Aorta (tissue), 5 donors: ENCODE measurements at places on chromosomes 5 and 9. TPM values are rescaled to one million over a fixed set of nuclear protein-coding genes. Genes with fewer than 3 reads are reported as not detected.

Gene GDA
- not detected for total RNA-seq

Gene SOX30
- not detected for total RNA-seq

Gene DMRTA1
- total RNA-seq, result 0.39 TPM

Gene IFNK
- not detected for total RNA-seq

Gene MYORG
- total RNA-seq, result 9.6 TPM

Gene TTC16
- total RNA-seq, result 0.16 TPM

Gene ELOVL7
- total RNA-seq, result 10.5 TPM

Gene RABGAP1
- total RNA-seq, result 95.6 TPM

Gene FST
- 6.1 TPM for total RNA-seq

Gene SLC25A2
- 0.69 TPM for total RNA-seq

Gene MAMDC4
- total RNA-seq, result 5.0 TPM

Gene OCLN
- total RNA-seq, result 2.6 TPM

Gene CBY3
- total RNA-seq, result not detected

Gene OLFM1
- total RNA-seq, result 63.0 TPM

Gene LCP2
- 25.7 TPM for total RNA-seq

Gene APBA1
- total RNA-seq, result 12.6 TPM

Gene LCN15
- not detected for total RNA-seq

Gene PCDHGC5
- total RNA-seq, result 2.8 TPM

Gene SPATA31E1
- not detected for total RNA-seq

Gene GABRP
- total RNA-seq, result 0.72 TPM

Gene BRINP1
- 0.23 TPM for total RNA-seq

Gene PCDHGA4
- 10.2 TPM for total RNA-seq

Gene LCN1
- total RNA-seq, result 0.81 TPM

Gene LRRC19
- not detected for total RNA-seq

Gene OR1L4
- not detected for total RNA-seq

Gene LCN12
- total RNA-seq, result 0.71 TPM

Gene SLC4A9
- not detected for total RNA-seq

Gene SLCO4C1
- total RNA-seq, result 0.39 TPM

Gene SLC9A3
- total RNA-seq, result 0.97 TPM

Gene PCDHA7
- 0.57 TPM for total RNA-seq

Gene PCDH12
- 10.3 TPM for total RNA-seq

Gene CDH18
- total RNA-seq, result not detected

Gene GABRB2
- total RNA-seq, result 1.1 TPM

Gene SCGB3A1
- not detected for total RNA-seq

Gene PTGR1
- total RNA-seq, result 43.1 TPM

Gene IFNA14
- not detected for total RNA-seq

Gene BTNL8
- 0.30 TPM for total RNA-seq

Gene TUSC1
- 12.6 TPM for total RNA-seq

Gene LCN6
- 17.4 TPM for total RNA-seq

Gene WDR31
- total RNA-seq, result 2.1 TPM

Gene PRSS3
- not detected for total RNA-seq

Gene NEURL1B
- 65.8 TPM for total RNA-seq

Gene ORM1
- total RNA-seq, result 0.45 TPM

Gene FSTL4
- total RNA-seq, result not detected

Gene SNCB
- not detected for total RNA-seq

Gene SCGB3A2
- not detected for total RNA-seq

Gene CXCL14
- 97.1 TPM for total RNA-seq

Gene CTXN3
- total RNA-seq, result not detected

Gene PCDHGB6
- 9.5 TPM for total RNA-seq

Gene LMX1B
- total RNA-seq, result 0.32 TPM
